ENCODE measurements at places on chromosomes 5 and 9.

GRCh38 chr5:114726131-114726530 is 364.3 kb downstream of the KCNN2 start:
- DNase-seq, result no peak

DNA sequence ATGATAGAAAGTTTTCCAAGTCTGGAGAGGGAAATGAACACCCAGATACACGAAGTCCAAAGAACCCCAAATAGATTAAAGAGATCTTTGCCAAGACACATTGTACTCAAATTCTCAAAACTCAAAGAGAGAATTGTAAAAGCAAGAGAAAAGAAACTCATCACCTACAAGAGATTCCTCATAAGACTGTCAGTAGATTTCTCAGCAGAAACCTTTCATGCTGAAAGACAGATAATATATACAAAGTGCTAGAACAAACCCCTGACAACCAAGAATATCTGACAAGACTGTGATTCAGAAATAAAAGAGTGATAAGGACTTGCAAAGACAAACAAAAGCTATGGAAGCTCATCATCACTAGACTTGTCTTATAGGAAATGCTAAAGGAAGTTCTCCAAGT is 326.7 kb upstream of the ZNF608 start:
- no peak for DNase-seq

- no peak for DNase-seq
Observed at GRCh38 chr5:73844165-73844564, 218.2 kb downstream of the ARHGEF28 start.

GRCh38 chr5:59810041-59810440 is 83.5 kb downstream of the PDE4D start:
- DNase-seq, result peak; percentile 30

GRCh38 chr5:4730279-4730678 is 409.9 kb upstream of the ADAMTS16 start:
- no peak for DNase-seq

GRCh38 chr5:179762781-179763176 is 30.2 kb downstream of the MAML1 start:
- DNase-seq, result no peak

DNA sequence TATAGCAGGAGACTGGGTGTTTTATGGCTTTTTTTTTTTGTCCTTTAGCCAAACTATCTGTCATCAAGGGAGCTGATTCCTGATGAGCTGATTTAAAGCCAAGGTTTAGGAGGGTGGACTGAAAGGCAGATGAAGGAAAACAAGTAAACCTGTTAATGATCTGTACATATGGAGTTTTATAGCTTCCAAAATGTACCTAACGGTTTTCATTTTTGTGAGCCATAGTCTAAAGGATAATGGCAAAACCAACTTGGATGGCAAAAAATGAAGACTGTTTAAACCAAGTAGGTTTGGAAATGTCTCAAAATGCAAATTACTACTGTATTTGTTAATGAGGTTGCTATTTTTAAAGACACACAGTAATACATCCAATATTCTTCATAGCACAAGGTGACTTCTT is 281.5 kb downstream of the YTHDC2 start:
- no peak for DNase-seq

DNA sequence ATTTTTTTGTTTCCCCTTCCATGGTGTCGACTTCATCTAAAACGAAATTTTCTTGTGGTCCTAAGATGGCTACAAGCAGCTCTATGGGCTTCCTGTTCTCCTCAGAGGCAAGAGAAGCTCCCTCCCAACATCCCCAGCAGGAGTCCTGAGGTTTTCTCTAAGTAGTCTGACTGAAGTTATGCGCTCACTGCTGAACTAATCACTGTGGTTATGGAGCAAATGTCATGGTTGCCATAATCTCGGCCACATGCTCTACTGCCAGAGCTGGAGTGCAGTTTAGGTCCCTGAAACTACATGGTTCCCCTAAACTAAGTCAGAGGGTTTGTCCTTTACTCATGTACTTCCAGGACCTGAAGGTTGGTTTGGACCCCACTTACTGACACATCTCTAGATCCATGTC is 68.0 kb upstream of the MAMDC2 start:
- DNase-seq, result no peak

DNA sequence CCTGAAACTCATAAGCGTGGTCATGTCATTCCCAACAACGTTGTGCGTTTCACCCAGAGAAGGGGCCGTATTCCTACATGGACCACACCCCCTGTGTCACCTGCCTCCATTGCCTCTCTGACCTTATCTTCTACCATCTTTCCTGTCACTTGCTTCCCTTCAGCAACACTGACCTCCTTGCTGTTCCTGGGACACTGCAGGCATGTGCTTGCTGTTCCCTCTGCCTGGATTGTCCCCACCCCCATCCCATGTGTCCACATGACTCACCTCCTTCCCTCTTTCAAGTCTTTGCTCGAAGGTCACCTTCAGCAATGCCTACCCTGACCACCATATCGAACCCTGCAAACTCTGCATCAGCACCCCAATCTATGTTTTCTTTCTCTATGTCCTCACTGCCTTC is 133.2 kb upstream of the ZNF618 start:
- DNase-seq, result no peak

DNA sequence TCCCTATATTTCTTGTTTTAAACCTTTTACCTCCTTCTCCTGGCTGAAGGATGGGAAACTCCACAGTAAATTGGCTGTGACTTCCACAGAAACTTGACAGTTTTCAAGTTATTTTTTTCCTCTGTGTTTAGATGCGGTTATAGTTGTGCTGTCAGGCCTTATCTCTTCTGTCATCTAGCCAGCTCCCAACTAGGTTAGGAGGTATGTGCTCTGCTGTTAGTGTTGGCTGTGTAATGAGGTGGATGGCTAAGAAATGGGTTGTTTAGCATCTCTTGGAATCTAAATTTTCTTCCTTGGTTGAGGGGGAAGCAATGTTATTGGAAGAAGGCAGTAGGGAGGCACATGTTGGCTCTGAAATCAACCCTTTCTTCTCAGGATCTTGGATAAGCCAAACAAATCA is 149.9 kb upstream of the RUSC2 start:
- DNase-seq, result no peak

GRCh38 chr9:71363286-71363961 is 242.0 kb upstream of the TRPM3 start:
- no peak for DNase-seq

DNA sequence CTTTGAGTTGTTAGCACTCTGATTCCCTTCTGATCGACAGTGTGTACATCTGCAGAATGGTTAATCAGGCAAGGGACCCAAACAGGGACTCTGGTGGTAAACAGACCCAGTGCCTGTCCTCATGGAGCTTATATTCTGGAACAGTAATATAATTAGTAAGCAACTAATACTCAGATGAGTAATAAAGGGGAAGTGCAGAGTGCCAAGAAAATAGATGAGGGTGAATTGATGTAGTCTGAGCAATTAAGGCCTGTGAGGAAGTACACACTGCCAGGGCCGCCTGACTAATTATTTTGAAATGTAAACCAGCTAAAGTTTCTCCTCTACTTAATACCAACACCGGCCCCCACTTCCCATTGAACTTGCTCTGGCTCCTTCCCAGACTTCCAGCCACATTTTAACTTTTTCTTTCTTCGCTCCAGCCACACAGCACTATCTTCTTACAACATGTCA is 4.2 kb downstream of the DHX29 start:
- DNase-seq, result no peak

- no peak for DNase-seq
Observed at GRCh38 chr9:109249615-109250014, 71.2 kb downstream of the EPB41L4B start.

DNA sequence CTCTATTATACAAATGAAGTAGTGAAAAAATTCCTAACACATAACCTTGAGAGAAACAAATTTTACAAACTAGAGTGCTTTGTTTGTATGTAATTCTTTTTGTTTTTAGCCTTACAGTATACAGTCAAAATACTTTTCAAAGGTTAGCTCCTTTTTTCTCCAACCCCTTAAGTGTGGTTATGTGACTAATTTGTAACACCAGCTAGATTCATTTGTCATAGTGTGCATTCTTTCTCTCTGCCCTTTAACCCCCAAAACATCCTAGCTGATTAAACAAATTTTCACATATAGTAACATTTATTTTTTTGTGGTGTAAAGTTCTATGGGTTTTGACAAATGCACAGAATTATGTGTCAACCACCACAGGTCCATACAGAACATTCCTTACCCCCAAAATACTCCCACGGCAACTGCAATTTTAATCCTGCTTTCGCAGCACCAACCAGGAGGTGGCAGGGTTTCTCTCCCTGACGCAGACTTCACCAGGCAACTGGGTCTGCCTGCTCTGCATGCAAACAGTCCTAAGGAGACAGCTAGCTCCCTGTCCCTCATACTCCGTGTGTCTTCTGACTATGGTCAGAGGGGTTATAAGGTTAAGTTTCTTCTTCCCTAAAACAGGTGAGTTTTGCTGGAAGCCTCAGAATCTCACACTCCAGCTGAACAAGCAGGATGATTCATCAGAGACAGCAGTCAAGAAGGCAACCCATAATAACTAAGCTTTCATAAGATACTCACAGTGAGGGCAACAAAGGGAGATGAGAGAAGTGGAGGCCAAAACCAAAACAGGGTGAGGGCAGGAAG is 44.5 kb upstream of the NR5A1 start:
- DNase-seq, result peak; percentile 11
